ENCODE measurements at places on chromosomes 5 and 9.

DNA sequence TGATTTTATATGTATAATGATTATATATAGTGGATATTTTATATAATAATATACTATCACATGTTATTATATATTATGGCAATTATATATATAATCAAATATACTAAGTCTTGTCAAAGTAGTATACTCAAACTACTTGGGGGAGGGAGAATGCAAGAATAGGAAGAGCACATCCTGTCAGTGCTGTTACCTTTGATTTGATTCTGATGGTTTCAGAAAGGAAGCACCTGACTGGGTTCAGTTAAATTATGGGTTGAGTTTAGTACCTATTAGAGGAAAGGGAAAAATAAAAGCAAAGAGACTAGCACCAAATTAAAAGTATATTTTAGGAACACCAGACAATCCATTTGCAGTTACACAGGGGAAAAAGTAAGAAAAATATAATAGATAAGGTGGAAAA lies 107.6 kb downstream of the GRIA1 start:
- no peak for DNase-seq

DNA sequence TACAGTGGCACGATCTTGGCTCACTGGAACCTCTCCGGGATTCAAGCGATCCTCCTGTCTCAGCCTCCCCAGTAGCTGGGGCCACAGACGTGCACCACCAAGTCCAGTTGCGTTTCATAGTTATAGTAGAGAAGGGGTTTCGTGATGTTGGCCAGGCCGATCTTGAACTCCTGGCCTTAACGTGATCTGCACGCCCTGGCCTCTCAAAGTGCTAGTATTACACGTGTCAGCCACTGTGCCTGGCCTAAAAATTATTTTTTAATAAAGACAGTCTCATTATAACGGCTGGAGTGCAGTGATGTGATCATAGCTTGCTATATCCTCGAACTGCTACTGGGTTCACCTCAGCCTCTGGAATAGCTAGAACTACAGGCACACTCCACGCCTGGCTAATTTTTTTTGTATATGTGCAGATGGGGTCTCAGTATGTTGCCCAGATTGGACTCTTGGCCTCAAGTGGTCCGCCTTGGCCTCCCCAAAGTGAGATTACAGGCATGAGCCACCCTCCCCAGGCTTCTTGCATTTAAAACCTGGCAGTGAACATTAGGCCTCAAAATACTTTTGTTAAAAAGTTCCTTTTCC lies 4.4 kb downstream of the NPM1 start:
- DNase-seq: no peak

DNA sequence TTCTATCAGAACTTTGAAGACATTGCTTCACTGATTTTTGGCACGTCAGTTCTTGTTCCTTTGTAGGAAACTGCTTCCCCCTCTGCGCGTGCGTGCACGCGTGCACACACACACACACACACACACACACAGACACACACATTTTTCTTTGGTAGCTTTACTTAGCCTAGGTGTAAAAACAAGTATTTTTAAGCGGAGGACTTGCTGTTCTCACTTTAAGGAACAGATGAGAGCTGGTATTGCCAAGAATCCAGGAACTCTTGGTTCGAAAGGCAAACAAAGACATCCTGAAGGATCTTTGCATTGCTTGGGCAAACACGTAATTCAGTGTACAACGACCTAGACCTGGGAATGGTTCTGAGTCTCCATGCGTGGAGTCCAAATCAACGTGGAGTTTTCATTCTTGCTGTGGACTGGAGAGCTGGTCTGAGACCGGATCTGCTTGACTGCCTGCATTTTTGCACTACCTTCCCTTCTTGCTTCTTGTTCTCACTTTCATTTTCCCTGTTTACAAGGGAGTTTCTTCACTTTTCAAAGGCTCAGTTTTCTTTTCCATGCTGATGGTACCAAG lies 8.2 kb downstream of the TMEM268 start:
- DNase-seq: no peak

DNA sequence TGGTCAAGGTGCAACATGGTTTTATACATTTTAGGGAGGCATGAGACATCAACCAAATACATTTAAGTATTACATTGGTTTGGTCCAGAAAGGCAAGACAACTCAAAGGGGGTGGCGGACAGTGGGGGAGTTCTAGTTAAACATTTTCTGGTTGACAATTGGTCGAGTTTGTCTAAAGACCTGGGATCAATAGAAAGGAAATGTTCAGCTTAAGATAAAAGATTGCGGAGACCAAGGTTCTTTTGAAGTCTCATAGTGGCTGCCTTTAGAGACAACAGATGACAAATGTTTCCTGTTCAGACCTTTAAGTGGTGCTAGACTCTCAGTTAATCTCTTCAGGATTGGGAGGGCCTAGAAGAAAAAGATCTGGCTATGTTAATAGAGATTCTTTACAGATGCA lies 47.7 kb upstream of the TTC39B start:
- DNase-seq: no peak

GRCh38 chr9:124940521-124940893 lies 376 bp downstream of the GOLGA1 start:
- DNase-seq: no peak

- DNase-seq: no peak
Observed at GRCh38 chr5:10476878-10477277, 35.2 kb downstream of the ROPN1L start.

DNA sequence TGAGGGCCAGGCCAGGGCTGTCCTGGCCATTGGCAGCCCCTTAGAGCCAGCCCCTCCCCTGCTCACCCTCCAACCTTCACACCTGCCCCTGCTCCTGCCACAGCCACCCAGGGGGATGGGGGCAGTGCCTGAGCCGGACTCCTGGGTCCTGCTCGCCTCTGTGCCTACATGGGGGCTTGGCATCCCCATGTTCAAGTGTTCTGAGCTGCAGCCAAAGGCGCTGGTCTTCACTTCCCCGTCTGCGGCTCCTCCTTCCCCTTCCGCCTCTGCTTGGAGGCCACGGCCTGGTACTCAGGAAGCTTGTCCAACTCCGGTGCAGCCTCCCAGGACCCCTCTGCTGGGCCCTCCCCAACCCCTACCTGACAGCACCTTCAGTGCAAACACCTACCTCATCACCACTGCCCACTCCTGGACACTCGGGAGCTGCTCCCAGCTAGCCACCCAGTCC lies 2.3 kb upstream of the DNLZ start:
- DNase-seq: no peak

DNA sequence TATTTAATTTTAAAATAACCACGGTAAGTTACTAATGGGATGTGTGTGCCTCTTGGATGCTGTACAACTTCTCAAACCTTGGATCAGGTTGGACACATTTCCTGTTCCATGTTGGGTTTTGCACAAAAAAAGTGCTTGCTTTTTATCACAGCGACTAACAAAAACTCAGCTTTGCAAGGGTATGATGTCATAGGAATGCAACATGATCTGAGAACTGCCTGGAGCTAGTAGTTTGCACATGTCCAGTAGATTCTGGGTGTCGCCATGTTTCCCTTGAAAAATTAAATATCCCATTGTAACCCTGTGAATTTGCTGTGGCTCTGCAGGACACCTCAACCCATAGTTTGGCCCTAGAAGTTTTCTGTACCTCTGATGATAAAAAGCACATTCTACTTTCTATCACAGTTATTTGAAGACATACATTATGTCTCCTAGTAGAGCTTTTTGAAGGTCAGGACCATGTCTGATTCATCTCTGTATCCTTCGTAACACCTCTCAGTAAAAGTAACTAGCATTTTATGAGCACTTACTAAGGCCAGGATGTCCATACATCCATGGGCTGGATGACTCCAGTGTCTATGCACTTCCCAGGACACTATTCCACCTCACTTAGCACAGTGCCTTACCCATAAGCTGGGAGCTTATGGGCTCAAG lies 11.5 kb upstream of the FRMPD1 start:
- peak; percentile 11 for DNase-seq

GRCh38 chr5:119439140-119439631 lies 13.1 kb upstream of the HSD17B4 start:
- DNase-seq: no peak

DNA sequence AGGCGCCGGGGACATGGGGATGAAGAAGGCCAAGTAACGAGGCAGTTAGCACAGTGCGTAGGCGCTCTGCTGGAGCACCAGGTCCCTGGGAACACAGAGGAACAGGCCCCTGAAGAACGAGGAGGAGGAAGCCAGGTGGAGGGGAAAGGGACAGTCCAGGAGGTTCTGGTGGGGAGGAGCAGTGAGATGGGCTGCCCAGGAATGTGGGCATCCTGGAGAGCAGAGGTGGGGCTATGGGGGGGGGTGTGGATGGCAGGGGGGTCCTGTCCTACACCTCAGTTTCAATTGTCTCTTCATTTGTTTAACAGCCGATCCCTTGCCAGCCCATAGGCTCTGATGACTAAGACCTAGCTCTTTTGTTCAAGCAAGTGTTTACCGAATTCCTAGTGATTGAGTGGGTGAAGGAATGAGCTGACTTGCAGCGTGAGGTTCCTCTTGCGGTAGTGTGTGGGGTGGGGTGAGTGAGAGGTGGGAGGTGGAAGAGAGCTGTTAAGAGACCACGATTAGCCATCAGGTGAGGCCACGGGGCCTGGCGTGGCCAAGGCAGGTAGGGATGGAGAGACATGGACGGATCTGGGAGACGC lies 8.4 kb upstream of the PHYHD1 start:
- no peak for DNase-seq

DNA sequence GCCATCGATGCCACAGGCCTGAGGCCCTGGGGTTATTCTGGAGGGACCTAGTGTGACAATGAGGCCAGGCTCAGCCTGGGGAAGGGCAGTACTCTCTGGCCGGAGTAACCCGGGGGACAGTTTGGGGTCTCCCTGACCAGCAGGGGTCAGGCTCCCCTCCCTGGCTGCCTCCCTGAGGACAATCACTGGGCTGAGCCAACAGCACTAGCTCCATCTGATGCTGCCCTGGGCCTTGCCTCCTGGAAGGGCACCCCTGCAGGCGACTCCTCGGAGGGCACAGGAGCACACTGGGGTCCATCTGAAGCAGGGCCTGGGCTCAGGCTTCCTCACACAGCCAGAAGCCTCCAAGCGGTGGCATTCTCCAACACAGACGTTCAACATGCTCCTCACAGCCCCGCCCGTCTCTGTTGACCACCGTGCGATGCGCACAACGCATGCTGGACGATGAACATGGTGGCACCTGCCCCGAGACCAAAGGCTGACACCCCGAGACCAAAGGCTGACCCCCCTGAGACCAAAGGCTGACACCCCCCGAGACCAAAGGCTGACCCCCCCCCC lies 68.3 kb downstream of the ADAMTS2 start:
- no peak for DNase-seq

- DNase-seq: no peak
Observed at GRCh38 chr5:9498541-9499497, 47.1 kb downstream of the SEMA5A start.

- no peak for DNase-seq
Observed at GRCh38 chr5:6602441-6602840, 30.4 kb downstream of the NSUN2 start.

DNA sequence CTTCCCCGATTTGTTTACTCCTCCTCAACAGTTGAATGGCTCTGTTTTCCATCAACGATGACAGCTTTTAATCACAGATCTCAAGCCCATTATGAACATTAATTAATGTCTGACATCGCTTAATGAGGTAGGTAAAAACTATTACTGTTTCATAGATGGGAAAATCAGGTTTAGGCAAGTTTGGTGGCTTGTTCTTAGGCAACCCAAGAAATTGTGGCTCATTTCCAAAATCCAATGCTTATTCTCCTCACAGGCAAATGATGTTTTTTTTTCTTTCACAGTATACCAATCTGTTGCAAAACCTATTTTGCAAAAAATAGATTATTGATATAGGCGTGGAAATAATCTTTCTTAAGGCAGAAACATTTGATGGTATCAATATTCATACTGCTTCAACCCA lies 70.8 kb upstream of the CHD1 start:
- DNase-seq: no peak

- DNase-seq: no peak
Observed at GRCh38 chr9:110671849-110672248, 3.3 kb downstream of the MUSK start.

- DNase-seq: no peak
Observed at GRCh38 chr5:178244576-178244975, 12.0 kb upstream of the PHYKPL start.

DNA sequence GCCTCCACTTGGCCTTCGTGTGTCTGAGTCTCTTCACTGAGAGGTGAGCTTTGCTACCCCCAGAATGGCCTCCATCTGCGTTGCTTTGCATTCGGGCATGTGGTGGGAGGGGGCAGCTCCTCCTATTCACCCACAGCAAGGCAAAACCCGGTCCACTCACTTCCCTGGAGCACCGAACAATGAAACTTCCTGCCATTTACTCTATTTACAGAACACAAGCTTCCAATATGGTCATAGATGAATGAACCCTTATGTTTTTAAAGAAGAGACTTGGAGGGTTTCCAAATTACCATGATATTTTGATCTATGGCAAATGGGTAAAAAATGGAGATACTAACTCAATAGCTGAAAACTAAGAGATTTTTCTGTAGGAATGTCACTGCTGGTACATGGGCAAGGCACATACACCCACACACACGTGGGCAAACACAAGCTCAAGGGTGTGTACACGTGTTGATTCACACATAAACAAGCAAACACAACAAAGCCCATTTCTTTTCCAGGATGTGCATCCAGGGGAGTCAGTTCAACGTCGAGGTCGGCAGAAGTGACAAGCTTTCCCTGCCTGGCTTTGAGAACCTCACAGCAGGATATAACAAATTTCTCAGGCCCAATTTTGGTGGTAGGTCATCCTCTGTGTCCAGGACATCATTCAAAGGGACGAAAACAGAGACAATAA lies 5.2 kb downstream of the GABRP start:
- DNase-seq: peak; percentile 35

DNA sequence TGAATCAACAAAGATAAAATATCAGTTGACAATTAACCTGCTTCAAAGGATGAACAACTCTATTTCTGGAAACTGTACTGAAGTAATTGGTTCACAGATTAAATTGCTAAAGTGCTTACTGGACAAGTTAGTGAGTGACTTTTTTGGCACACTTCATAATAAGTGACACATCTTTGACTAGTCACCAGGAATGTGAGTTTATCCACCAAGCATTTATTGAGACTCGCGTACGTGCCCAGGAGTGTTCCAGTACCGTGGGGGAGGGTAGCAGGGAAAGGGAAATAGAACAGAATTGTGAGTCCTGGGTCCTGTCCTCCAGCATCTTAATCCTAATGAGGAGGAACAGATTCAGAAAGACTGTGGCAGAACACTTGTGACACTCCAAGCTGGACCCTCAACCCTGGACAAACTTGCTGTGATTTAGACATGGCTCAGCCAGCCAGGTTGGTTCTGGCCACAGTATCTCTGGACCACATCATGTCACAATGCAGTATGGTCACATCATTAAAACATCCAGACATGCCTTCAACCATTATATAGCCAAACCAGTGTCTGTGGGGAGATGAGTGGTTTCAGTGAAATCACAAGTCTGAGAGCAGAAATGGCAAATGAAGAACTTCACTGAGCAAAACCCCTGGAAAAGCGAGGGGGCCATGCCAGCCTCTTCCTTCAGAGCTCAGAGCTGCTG lies 623.1 kb downstream of the BNC2 start:
- no peak for DNase-seq

All from foreskin melanocyte (primary cell).